Stimulated activated CD8-positive, alpha-beta memory T cell treated with anti-CD3 and anti-CD28 coated beads, Interleukin-4, amount 100 ng/mL, for 1 hour (primary cell): ENCODE measurements at places on chromosomes 5 and 9.

GRCh38 chr9:2122299-2122698 lies 107.2 kb downstream of the SMARCA2 start:
- DNase-seq = no peak

- DNase-seq = no peak
Observed at GRCh38 chr5:57539281-57539701, 56.7 kb upstream of the ACTBL2 start.

- no peak for DNase-seq
Observed at GRCh38 chr9:97747201-97747965, 50.2 kb upstream of the XPA start.

GRCh38 chr5:108003178-108003577 lies 332.4 kb upstream of the EFNA5 start:
- no peak for DNase-seq

- no peak for DNase-seq
Observed at GRCh38 chr5:4651806-4652565, 488.1 kb upstream of the ADAMTS16 start.

DNA sequence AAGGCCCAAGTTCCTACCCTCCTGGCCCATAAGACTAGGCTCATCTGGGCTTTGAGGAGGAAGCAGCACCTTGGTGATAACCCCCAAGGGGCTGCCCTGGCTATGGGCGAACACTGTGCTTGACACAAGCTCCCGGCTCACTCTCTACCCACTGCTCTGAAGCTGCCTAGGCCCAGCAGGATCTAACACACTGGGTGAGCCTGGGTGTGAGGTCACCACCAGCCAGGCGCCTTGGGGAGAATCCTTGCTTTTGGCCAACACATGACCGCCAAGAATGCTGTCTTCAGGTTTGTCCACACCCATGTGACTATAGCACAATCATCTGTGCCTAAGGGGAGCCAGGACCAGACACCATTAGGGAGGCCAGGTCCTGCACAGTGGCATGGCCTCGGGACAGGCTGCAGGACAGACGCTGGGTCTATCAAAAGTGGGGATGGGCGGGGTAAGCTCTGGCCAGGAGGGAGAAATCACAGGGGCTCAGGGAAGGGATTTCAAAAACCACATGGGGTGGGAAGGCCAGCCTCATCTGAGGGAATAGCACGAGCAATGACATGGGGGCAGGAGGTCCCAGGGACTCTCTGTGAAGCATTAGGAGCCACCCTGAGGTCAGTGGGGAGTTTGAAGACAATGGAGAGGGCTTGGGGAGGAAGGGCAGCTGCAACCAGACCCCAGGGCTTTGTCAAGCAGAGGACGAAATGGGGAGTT lies 29.6 kb downstream of the BICD2 start:
- DNase-seq = no peak

GRCh38 chr9:9286001-9286400 lies 1326.8 kb downstream of the PTPRD start:
- no peak for DNase-seq

- DNase-seq = no peak
Observed at GRCh38 chr9:122221183-122221811, 7.5 kb downstream of the LHX6 start.

DNA sequence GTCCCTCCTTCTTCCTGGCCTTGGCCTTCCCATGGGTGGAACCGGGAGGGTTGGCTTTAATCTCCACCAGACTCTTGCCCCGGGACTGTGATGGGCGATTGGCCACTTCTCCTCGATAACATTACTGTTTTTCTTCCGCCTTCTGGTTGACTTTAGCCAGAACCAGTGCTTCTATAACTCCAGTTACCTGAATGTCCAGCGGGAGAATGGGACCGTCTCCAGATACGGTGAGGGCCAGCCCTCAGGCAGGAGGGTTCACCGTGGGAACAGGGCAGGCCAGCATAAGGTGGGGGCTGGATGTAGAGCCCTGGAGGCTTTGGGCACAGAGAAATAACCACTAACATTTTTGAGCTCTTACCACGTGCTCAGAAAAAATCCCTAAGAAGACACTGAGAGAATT lies 967 bp downstream of the ORM2 start:
- no peak for DNase-seq

GRCh38 chr9:88013035-88013434 lies 38.7 kb upstream of the CDK20 start:
- no peak for DNase-seq

DNA sequence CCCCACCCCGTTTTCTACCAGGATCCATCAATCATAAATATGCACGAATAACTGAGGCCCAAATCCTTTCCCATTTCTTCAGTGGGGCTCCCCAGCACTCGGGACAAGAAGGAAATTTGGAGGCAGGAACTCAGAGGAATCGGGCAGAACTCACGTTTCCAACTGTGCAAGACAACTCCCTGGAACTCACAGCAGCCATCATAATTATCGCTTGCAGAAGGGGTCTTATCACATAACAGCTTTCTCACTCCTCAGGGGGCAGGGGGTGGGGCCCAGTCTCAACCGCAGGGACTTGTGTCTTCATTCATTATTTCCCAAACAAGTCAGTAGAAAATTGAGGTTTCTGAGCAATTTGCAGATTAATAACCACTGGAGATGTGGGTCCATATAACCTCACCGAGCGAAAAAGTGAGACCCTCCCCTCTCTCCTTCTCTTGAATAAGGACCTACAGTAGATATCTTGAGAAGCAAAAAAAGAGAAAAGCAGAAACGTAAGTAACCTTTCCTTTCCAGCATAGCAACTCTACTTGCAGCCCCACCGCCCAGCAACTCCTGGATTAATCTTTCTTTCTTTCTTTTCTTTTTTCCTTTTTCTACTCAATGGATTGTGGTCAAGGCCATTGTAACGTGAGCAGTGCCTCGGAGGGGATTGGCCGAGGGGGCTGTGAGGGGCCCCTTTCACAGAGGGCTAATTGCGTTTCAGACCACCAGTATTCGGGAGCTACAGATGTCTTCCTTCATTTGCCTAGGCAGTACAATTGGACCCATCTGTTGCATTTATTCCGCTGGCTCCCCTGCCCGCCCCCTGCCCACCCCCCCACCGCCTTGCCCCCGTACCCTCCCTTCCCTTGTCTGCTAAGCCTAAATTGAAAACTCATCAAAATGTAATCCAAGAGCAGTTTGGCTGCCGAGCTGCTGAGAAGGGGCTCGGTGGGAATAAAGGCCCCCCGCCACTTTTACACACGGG lies 24.7 kb upstream of the TIFAB start:
- DNase-seq = no peak

- no peak for DNase-seq
Observed at GRCh38 chr9:91913986-91914385, 36.0 kb downstream of the ROR2 start.

- no peak for DNase-seq
Observed at GRCh38 chr5:30405821-30406220, 787.7 kb upstream of the CDH6 start.

- DNase-seq = no peak
Observed at GRCh38 chr9:113738496-113738892, 137.6 kb upstream of the ZNF618 start.

GRCh38 chr5:102922111-102922720 lies 167.1 kb downstream of the PAM start:
- no peak for DNase-seq

DNA sequence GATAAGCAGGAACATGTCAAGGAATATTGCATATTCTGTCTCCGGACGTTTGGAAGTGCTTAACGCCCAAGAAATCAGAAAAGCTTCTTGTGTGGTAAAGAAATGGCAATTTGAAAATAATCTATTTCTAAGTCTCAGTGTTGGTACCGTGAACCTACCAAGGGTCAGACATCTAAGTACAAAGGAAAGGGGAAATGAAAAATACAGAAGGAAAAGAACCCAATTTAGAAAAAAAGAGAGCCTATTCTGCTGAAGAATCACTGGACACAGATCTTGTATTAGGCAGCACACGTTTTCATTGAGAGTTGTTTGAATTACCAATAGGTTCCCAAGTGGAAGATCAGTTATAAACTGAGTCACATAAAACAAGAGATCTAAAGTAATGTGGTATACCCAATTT lies 46.9 kb upstream of the CEP78 start:
- no peak for DNase-seq

DNA sequence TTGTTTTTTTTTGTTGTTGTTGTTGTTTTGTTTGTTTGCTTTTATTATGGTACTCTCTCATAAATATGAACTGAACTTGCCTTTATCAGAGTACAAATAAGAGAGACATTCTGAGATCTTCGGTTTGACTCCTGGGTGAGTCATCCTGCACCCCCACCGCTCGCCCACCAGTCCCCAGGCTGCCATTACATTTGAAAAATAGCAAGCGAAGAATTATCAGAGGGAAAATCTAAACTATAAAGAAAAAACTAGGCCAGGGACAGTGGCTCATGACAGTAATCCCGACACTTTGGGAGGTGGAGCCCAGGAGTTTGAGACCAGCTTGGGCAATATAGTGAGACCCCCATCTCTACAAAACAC lies 122.1 kb upstream of the MAP3K1 start:
- no peak for DNase-seq

DNA sequence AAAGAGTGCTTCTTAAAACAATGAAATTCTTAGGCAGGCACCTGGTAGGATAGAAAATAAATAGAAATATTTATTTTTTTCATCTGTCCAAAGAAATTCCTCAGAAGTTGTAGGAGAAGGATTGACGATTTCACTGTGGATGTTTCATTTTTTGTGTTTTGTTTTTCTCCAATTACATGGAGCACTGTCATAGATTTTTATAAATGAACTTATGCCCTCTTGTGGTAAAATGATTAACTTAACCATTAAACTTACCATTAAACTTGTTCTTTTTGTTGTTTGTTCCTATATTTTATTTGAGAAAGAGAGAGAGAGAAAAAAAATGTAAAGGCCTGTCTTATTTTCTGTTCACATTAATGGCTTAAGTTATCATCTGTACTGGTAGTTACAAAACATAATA lies 339.2 kb downstream of the PRR16 start:
- no peak for DNase-seq

GRCh38 chr5:151952238-151952637 lies 27.6 kb upstream of the GLRA1 start:
- DNase-seq = no peak

- DNase-seq = no peak
Observed at GRCh38 chr5:42876375-42876844, 64.7 kb upstream of the SELENOP start.

DNA sequence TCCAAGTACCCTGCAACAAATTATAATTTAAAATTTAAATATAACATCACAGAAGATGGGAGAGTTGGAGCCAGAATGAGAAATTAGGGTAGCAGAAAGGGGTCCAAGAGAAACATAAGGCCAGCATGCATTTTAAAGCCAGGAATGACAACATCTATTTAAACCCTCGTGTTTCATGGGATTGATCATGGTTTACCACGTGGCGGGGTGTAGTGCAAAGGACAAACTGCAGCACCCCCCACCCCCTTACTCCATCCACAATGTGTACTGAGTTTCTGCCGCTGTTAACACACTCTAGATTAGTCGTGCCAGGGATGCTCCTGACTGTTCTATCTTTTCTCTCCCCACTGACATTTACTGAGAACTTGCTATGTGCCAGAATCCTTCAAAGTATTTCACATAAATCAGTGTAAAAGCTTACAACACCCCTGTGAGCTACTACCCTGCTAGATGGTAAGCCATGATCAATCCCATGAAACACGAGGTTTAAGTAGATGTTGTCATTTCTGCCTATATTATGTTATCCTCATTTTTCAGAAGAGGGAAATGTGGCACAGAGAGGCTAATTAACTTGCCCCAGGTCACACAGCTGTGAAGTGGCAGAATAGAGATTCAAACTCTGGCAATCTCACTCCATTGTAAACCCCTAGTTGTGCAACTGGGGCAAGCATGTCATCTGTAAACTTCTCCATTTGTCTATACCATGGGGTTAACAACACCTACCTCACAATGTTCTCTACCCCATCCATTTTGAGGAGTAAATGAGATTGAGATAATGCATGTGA lies 136.3 kb downstream of the ENTREP1 start:
- no peak for DNase-seq

DNA sequence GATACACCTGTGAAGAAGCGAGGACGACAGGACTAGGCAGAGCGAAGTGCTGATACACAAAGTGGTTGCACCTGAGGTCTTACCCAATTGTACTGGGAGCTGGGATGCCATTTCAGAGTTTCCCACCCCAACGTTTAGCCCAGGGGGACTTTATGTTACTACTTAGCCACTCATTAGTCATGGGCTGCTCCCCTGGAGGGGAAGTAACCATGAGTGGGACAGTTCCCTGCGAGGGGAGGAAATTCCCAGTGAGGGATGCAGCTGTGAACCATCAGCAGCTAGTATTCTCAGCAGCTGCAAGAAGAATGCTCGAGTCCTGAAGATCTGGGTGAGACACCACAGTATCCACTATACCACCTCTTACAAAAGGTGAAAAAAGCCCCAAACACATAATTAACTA lies 93.7 kb upstream of the ACTBL2 start:
- DNase-seq = no peak

- no peak for DNase-seq
Observed at GRCh38 chr9:107496976-107497375, 7.4 kb upstream of the KLF4 start.

DNA sequence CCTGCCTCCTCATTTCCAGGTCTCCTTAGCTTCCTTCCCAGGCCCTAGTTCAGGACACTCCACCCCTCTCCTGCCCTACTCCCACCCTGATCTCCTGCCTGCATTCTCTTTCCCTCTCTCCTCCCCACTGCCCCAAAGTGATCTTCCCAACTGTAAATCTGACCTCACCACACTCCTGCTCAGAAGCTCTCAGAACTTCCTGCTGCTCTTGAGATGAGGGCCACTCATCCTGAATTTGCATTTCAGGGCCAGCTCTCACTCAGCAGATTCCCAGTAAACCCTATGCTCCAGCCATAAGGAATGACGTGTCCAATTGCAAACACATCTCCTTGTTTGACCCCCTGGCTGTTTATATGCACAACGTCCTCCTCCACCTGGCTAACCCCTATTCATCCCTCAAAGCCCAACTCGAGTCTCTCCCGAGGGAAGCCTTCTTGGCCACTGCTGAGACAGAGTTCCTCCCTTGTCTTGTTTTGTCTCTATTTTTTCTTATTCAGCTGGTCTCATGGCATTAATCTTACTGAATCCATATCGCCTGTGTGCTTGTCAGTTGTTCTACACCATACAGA lies 95.0 kb downstream of the NSG2 start:
- DNase-seq = no peak

- DNase-seq = no peak
Observed at GRCh38 chr9:114426046-114426948, 38.5 kb upstream of the AKNA start.

- no peak for DNase-seq
Observed at GRCh38 chr5:175343308-175343707, 100.7 kb downstream of the DRD1 start.

- DNase-seq = no peak
Observed at GRCh38 chr5:329768-330167, 8.3 kb downstream of the AHRR start.

DNA sequence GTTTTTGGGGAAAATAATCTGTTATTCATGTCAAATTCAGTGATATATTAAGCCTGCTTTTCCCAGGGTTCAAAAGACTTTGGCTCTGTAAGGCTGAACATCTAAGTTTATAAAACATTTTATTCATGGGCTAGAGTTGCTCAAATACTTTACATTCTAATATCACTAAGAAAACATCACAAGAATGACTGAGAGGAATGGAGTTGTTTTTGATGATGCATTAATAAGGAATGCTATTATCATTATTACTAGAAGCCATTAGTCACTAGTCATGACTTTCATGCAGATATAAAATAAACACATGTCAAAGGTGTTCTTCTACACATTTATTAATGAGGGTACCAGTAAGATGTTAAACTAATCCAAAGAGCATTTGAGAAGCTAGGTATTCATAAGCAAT lies 185.5 kb upstream of the KCNN2 start:
- DNase-seq = no peak

- no peak for DNase-seq
Observed at GRCh38 chr5:23639326-23639725, 131.9 kb downstream of the PRDM9 start.
